Bone marrow (tissue), 2 donors: ENCODE measurements at places on chromosomes 3 and 15.

DNA sequence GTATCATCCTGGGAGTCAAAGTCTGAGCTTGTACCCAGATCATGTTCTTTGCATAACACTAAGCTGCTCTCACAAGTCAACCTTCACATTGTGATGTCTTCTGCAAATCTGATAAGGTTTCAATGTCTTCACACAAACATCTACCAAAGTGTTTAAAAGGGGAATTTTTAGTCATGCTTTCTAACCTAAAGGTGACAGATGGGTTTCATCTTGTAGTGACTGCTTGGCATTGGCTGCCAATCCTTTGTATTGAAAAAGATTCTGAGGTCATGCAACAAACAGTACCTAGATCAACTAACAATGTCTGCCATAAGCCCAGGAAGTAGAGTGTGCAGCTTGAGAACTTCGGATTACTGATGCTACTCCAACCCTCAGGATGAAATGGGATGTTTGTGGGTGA, 43.6 kb upstream of the DIPK2A start:
- no peak for DNase-seq

DNA sequence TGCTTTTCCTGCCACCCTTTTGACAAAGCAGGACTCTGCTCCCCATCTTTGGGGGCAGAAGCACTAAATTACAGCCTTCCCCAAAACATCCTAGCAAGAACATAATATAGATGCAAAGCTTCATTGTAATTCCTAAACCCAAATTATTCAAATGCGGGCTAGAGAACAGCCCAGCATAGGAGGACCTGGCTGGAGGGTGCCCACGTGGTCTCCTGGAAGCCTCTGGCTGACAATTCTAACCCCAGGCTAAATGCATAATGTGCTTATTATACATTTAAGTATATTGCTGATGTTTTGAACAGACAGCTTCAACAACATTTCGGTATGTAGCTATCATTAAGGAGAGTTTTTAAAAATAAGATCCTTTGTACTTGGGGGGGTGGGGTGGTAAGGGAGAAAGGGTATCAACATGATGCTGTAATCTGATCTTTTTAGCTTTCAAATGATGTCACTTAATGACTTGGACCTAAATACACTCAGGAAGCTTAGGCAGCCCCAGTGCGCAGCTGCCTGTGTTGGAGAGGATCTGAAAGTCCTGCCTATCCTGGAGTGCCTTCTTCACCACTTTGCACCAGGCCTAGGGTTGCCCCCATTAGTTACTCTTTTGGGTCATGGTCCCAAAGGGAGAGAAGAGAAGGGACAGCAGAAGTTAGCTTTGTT, 57.2 kb upstream of the USP3 start:
- no peak for DNase-seq

GRCh38 chr3:100175637-100176280, 61.5 kb upstream of the FILIP1L start:
- DNase-seq = no peak

DNA sequence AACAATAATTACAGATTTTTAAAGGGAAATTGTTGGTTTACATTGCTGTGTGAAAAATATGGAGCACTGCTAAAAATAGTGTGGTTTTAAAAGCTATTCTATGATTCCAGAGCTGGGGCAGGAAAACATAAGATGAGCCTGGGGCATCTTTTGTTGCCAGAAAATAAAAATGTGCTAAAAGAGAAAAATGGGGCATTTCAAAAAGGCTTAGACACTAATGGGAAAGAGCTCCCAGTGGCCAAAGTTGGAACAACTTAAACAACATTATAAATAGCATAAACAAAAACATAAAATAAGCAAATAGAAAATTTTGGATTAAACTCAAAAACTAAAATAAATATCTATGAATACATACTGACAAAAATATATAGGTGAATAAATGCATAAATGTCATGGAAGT, 478.9 kb downstream of the NLGN1 start:
- no peak for DNase-seq

DNA sequence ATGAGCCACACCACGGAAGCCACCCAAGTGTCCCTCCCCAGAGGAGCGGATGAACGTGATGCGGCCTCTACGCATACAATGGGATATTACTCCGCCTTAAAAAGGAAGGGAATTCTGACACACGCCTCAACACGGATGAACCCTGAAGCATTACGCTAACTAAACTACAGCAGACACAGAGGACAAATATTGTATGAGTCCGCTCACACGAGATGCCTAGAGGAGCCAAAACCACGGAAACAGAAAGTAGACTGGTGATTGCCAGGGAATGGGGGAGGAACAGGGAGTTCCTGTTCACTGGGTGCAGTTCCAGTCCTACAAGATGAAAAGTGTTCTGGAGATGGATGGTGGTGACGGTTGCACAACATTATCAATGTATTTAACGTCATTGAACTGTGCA, 32.7 kb downstream of the SRGAP3 start:
- no peak for DNase-seq

- DNase-seq = no peak
Observed at GRCh38 chr3:13093687-13094086, 20.5 kb upstream of the IQSEC1 start.

- no peak for DNase-seq
Observed at GRCh38 chr3:120516136-120516535, 65.3 kb upstream of the FSTL1 start.

GRCh38 chr3:57064572-57064971, 4.1 kb downstream of the SPATA12 start:
- no peak for DNase-seq

GRCh38 chr3:186220365-186220764, 111.5 kb upstream of the ETV5 start:
- no peak for DNase-seq
